ENCODE measurements at places on chromosomes 12 and 14.

DNA sequence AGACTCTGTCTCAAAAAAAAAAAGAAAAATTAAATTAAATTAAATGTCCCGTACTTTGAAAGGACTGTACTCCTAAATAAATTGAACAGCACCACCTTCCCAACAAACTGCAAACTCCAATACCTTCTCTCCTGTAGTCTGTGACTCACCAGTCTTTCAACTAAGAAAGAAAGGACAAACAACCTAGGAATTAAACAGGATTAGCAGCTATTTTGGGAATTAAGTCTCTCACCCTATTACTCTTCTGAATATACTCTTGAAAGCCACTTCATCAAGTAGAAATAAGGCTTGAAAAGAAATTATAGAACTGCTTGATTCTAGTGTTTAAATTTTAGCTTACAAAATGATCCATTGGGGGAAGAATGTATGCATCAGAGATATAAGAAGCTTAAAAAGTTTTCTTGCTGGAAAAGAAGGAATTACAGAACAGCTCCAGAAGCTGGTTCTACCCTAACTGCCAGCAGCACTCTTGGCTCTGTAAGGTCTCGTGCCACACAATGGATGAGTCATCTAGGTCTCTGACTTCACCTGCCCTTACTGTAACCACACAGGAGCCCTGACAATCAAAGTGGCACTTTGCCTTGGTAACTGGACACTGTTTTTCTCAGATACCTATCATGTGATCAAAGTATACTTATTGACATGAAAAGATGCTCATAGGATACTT is 57.0 kb upstream of the CERS5 start:
- no peak for DNase-seq

DNA sequence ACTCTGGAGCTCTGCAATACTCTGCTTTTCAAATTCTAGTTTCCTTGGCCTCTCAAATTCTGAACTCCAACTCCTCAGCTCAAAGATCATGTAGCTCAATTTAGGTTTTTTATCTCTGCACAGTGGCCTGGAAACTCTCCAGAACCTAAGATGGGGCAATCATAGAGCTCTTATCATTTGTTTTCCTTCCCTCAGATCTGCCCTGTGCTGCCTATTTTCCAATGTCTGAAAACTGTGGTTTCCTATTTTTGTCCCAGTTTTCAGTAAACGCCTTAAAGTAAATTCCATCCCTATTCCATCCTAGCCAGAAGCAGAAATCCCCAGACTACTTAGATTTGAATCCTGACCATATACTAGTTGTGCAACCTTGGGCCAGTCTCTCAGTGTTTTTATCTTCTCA is 73.2 kb downstream of the CEP83 start:
- DNase-seq: no peak

GRCh38 chr12:12977231-12977630 is 22.8 kb downstream of the HEBP1 start:
- DNase-seq: no peak

GRCh38 chr14:100609331-100609870 is 22.2 kb upstream of the BEGAIN start:
- no peak for DNase-seq

GRCh38 chr12:107223821-107224220 is 130.5 kb upstream of the CRY1 start:
- DNase-seq: no peak

- DNase-seq: no peak
Measured at GRCh38 chr12:92543840-92544239, 158.9 kb upstream of the PLEKHG7 start.

DNA sequence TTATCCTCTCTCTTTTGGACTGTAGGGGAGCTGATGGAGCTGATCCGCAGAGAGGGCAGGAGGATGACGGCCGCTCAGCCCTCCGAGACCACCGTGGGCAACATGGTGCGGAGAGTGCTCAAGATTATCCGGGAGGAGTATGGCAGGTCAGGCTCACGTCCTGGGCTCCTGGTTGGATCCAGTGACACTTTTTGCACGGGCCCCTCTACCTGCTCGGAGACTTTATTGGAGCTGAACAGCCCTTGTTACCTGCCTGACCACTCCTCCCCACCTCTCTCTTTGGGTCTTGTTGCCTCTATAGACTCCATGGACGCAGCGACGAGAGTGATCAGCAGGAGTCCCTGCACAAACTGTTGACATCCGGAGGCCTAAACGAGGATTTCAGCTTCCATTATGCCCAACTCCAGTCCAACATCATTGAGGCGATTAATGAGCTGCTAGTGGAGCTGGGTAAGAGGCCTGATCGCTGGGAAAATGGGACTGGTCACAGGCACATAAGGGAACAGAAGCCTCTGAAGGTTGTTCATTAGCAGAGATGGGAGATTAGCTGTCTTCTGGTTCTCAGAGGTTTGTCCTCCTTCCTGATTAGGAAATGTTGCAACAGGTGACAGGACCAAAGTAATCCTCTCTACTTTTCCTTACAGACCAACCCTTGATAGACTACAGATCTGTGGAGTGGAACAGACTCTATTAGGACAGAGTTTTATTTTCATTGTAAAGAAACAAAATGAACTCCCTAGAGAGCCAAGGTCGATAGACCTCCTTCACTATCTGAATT is 718 bp downstream of the EIF2B2 start:
- DNase-seq: no peak

DNA sequence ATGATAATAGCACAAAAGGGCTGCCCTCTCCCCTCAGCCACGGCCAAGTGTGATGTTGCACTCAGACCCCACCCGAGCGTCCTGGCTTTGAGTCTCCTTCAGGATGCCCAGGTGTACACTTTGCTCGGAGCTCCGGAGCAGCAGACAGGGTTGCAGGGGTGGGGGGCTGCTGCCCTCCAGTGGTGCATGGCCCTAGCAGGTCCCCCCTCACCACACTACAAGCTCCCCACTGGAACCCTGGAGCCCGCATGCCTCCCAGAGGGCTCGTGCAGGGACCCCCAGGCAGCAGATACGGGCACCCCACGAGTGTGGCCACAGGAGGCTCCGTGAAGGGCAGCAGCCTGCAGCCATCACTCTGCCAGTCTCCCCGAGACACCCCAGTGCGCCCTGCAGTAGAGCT is 69.9 kb upstream of the C14orf180 start:
- DNase-seq: no peak
